Tracheal epithelial cell (primary cell): ENCODE measurements at places on chromosomes 11 and 22. TPM values are rescaled to one million over a fixed set of nuclear protein-coding genes. Genes with fewer than 3 reads are reported as not detected.

Gene IGLL1
- not detected in 2 replicates for total RNA-seq

Gene E2F8
- total RNA-seq, result 1.4 and 1.5 TPM in 2 replicates

Gene SHISAL1
- 0.96 TPM in 1 of 2 replicates, not detected in the other for total RNA-seq

Gene OR4S2
- total RNA-seq, result not detected in 2 replicates

Gene SGSM1
- not detected in 2 replicates for total RNA-seq

Gene SLC22A8
- total RNA-seq, result not detected in 2 replicates

Gene GGT5
- total RNA-seq, result not detected in 2 replicates

Gene SDHAF2
- 15.8 and 40.2 TPM in 2 replicates for total RNA-seq

Gene VPREB3
- total RNA-seq, result 1.2 TPM in 1 of 2 replicates, not detected in the other

Gene SPON1
- total RNA-seq, result 4.6 TPM in 1 of 2 replicates, not detected in the other

Gene MMP1
- 29.4 and 97.4 TPM in 2 replicates for total RNA-seq

Gene VPREB1
- total RNA-seq, result not detected in 2 replicates

Gene RPUSD4
- 25.5 and 31.5 TPM in 2 replicates for total RNA-seq

Gene TRPM5
- not detected in 2 replicates for total RNA-seq

Gene TALDO1
- total RNA-seq, result 259 and 288 TPM in 2 replicates

Gene SHISA8
- not detected in 2 replicates for total RNA-seq

Gene GAL
- total RNA-seq, result 0.43 and 0.96 TPM in 2 replicates

Gene MUC5AC
- total RNA-seq, result under 0.01 TPM in 1 of 2 replicates, not detected in the other

Gene TSGA10IP
- not detected in 2 replicates for total RNA-seq

Gene KREMEN1
- total RNA-seq, result 6.5 and 7.7 TPM in 2 replicates

Gene RHOD
- total RNA-seq, result 149 and 225 TPM in 2 replicates

Gene RNASEH2C
- total RNA-seq, result 13.9 and 42.2 TPM in 2 replicates

Gene CALCA
- not detected in 2 replicates for total RNA-seq

Gene TCN1
- total RNA-seq, result 3.9 and 14.9 TPM in 2 replicates

Gene C11orf21
- not detected in 2 replicates for total RNA-seq

Gene SULT4A1
- total RNA-seq, result 0.24 TPM in 1 of 2 replicates, not detected in the other

Gene UPB1
- total RNA-seq, result 0.24 TPM in 1 of 2 replicates, not detected in the other

Gene CD82
- 65.0 and 80.7 TPM in 2 replicates for total RNA-seq

Gene PLAAT4
- 1.3 and 18.1 TPM in 2 replicates for total RNA-seq

Gene FOSL1
- total RNA-seq, result 7.0 and 33.3 TPM in 2 replicates

Gene OR5A1
- not detected in 2 replicates for total RNA-seq

Gene MAP6
- total RNA-seq, result 0.48 TPM in 1 of 2 replicates, not detected in the other

Gene C2CD3
- total RNA-seq, result 3.9 and 4.9 TPM in 2 replicates

Gene MPZL3
- total RNA-seq, result 28.2 and 34.3 TPM in 2 replicates

Gene AQP11
- 0.24 TPM in 1 of 2 replicates, not detected in the other for total RNA-seq

Gene ENTHD1
- total RNA-seq, result not detected in 2 replicates

Gene FOLR3
- total RNA-seq, result 10.7 and 14.2 TPM in 2 replicates

Gene CCDC15
- total RNA-seq, result 1.2 and 1.5 TPM in 2 replicates

Gene GRM5
- total RNA-seq, result under 0.01 TPM in 1 of 2 replicates, not detected in the other

Gene PKDREJ
- not detected in 2 replicates for total RNA-seq

Gene KRTAP5-8
- 0.24 TPM in 1 of 2 replicates, not detected in the other for total RNA-seq

Gene MS4A12
- not detected in 2 replicates for total RNA-seq

Gene TMPRSS13
- 1.7 and 4.6 TPM in 2 replicates for total RNA-seq

Gene PYGM
- 0.21 TPM in 1 of 2 replicates, not detected in the other for total RNA-seq

Gene CNIH2
- not detected in 2 replicates for total RNA-seq

Gene PGA5
- total RNA-seq, result not detected in 2 replicates

Gene IGSF9B
- under 0.01 and 0.43 TPM in 2 replicates for total RNA-seq

Gene KCNJ11
- 0.24 and 0.43 TPM in 2 replicates for total RNA-seq

Gene CCDC89
- total RNA-seq, result not detected in 2 replicates
